ENCODE measurements at places on chromosomes 2 and 18.

DNA sequence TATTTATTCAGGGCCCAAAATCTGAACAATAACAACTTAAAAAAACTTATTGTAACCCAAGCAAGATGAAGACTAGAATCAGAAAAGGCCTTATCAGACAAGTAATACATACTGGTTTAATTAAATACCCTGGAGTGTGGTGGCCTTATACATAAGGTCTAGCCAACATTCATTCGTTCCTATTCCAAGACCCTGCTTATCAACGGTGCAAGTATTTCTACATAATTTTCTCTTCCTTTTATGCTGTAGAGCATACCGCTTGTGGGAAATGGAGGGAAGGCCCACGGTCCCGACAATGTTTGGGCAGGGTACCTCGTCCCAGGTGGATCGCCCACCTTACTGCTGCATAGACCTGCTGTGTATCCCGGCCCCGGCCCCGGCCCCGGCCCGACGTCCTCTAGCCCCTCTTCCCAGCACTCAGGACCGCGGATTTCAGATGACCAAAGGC is 708 bp downstream of the ZNF24 start:
- DNase-seq: no peak

- DNase-seq: no peak
These were observed 729.7 kb upstream of the ID2 start for GRCh38 chr2:7952046-7952745.

DNA sequence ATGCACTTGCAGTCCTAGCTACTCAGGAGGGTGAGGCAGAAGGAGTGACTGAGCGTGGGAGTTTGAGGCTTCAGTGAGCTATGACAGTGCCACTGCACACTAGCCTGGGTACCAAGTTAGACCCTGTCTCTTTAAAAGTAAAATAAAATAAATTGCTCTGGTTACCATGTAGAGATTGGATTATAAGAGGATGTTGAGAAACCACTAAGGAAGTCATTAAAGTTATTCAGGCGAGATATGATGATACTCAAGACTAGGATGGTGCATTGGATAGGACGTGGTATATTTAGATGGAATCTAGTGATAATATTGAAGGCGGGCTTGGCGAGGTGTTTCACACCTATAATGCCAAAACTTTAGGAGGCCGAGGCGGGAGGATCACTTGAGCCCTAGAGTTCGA is 50.6 kb downstream of the BMPR2 start:
- no peak for DNase-seq

- peak; percentile 4 for DNase-seq
These were observed 379.7 kb downstream of the PTPRM start for GRCh38 chr18:7946734-7947377.

DNA sequence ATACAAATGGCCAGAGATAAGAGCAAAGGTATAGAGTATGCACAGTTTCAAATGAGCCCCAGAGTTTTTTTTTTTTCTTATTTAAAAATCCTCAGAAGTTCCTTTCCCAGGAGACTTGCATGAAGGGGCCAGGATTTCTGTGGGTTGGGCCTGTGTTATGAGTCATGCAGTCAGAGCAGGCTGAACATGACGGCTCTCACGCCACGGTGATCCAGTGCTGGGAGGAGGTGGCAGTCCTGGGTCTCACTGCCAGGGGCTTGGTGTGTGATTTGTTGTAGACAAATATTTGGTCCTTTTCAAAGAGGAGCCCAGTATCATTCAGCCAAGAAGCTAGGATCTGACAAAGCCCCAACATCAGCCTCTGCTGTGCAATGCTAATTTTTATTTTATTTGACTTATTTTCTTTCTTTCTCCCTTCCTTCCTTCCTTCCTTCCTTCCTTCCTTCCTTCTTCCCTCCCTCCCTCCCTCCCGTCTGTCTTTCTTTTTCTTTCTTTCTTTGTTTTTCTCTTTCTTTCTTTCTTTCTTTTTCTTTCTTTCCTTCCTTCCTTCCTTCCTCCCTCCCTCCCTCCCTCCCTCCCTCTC is 10.4 kb upstream of the KCNE4 start:
- DNase-seq: no peak

GRCh38 chr18:3457261-3457724 is 7.3 kb downstream of the TGIF1 start:
- DNase-seq: no peak

- peak; percentile 51 for DNase-seq
These were observed at the start of gene UNC80 for GRCh38 chr2:209771474-209772289. UNC80 (plus strand) TSS chr2:209771832; CDS start chr2:209772073, 241 bp downstream.

DNA sequence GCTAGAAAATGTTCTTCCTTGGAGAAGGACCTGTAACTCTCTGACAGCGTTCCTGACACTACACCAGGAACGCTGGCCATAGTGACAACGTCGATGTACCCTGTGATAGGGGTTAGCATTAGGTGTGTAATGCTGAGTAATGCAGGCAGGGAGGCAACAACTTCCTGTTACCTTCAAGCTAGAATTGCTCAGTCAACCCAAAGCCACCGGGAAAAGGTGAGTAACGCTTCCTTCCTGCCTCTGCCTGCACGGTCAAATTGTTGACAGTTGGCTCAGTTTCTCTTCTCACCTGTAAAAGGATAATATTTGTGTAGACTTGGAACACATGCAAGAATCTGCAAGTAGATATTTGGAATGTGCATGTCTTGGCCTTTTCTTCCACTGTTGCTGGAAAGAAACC is 12.7 kb downstream of the FAM110C start:
- DNase-seq: no peak

DNA sequence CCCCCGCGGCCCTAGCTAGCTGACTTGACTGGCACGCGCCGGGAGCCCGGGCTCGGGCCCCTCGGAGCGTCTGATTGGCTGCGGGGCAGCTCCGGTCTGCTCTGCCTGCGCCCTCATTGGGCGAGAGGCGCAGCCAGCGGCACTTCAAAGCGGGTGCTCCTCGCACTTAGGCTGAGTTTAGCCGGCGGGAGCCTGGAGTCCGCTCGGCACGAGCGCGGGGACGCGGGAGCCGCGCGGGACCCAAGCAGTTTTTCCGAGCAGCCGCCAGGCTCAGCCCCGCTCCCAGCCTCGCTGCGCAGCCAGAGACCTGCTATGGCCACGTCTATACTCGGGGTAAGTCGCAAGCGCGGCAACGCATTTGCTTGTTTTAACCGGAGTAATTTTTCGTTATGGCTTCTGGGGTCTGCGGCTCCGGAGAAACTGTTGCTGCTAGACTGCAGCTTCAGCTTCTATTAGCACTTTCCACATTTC is at the start of gene SP9:
Gene SP9 (plus strand): TSS at position 174 of the 471 bp plus-strand sequence. CDS start 139 bp downstream, at position 313.
- peak; percentile 36 for DNase-seq

DNA sequence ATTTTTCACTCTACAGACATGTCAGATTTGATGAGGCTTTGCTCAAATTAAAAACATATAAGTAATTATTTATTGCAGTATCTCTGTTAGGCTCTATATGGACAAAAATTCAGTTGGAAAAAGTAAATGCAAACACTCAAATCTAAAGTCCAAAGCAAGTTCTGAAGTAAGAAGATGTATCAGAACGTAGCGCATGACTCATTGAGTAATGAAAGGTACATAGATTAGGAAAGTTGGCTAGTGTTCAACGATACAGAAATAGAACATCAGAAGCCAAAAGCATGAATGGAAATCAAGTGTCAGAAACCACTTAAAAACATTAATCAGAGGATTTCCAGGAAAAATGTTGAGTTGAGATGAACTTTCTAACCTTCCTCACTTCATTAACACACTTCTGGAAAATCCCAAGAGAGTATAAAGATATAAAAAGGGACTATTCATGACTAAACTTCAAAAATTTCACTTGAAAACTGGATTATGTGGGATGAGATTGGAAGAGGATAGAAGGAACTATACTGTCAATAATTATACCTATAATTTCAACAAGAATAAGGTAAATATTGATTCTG is 494.1 kb downstream of the LRRTM4 start:
- no peak for DNase-seq

DNA sequence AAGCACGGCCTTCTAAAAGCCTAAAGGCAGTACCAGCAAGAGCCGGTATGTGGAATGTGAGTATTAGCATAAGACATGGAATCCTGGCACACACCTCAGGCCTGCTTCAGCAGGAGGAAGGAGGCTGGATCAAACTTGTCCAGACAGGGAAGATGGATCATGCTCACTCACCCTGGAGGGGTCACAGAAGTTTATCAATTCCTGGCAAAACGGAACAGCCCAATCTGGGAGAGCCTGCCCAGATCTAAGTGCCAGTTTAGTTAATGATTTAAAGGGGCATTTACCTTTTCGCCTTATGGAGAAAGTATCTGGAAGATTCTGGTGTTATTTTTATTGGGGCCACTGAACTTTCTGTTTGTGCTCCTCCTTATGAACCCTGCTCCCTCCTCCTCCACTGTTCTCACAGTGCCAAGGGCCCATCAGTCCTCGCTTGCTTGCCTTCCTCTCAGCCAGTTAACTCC is 58.3 kb upstream of the NFE2L2 start:
- DNase-seq: no peak

DNA sequence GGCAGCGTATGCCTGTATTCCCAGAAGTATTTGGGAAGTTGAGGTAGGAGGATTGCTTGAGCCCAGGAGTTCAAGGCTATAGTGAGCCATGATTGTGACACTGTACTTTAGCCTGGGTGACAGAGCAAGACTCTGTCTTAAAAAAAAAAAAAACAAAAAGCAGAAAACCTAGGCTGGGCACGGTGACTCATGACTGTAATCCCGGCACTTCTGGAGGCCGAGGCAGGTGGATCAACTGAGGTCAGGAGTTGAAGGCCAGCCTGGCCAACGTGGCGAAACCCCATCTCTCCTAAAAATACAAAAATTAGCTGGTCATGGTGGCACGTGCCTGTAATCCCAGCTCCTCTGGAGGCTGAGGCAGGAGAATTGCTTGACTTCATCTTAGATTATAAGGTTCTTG is 46.4 kb downstream of the MTA3 start:
- DNase-seq: no peak

GRCh38 chr2:125330133-125330532 is 1305.0 kb downstream of the CNTNAP5 start:
- no peak for DNase-seq

- no peak for DNase-seq
These were observed 111.5 kb upstream of the EPC2 start for GRCh38 chr2:148533004-148533403.

- DNase-seq: no peak
These were observed 21.0 kb downstream of the APOB start for GRCh38 chr2:21022792-21023367.

GRCh38 chr2:28423856-28424605 is 31.4 kb downstream of the FOSL2 start:
- no peak for DNase-seq

DNA sequence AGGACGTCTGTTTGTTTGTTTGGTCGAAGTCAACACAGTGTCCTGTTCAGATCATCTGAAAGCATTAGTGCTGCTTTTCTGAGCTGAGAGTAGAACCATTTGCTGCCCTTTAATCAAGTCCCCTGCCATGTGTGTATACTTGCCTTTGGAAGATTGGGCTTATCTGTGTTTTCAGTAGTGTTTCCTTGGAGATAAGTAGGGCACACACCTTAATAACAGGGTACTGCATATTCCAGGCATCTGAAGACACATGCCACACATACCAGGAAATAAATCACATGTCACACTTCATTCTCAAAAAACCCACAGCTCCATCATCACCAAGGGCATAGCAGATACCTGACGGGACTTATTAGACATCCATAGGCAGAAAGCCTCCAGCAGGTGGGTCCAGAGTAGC is 157.4 kb downstream of the SOX11 start:
- no peak for DNase-seq

DNA sequence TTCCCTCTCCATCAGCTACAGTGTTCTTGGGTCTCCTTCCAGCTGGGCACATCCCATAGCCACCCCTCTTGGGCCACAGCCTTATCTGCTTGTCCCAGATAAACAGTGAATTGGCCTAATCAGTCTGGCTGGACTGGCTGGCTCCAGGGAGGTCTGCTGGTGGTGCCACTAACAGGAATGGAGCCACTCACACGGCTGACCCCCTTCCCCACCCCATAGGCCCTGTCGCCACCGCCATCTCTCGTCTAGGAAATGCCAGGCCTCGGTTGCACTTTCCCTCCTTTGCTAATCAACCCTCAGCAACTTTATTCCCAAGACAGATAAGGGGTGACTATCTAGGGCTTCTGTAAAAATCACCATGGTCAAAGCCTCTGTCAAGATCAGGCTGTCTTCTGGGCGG is 23.0 kb upstream of the TNP1 start:
- DNase-seq: no peak

GRCh38 chr2:152587187-152587947 is 129.9 kb downstream of the PRPF40A start:
- no peak for DNase-seq

DNA sequence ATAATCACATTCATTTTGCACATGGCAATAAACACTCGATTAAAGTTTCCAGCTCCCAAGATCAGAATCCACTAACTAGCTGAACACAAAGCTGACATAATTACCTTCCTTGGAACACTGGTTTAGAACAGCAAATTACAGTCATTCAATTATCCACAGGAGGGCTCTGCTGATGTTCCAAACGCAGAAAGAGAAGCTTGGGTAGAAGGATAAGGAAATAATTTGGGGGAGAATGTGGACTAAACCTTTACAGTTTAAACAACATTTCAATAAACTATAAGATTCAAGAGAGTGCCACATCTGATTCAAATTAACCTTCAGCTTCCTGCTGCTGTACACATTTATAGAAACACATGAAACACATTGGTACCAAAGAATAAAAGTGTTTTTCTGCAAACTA is 67.8 kb upstream of the ARL4C start:
- peak; percentile 43 for DNase-seq

- no peak for DNase-seq
These were observed 103.5 kb upstream of the CTAGE1 start for GRCh38 chr18:22521026-22521707.

- no peak for DNase-seq
These were observed 920 bp downstream of the GULP1 start for GRCh38 chr2:188292348-188293239.

DNA sequence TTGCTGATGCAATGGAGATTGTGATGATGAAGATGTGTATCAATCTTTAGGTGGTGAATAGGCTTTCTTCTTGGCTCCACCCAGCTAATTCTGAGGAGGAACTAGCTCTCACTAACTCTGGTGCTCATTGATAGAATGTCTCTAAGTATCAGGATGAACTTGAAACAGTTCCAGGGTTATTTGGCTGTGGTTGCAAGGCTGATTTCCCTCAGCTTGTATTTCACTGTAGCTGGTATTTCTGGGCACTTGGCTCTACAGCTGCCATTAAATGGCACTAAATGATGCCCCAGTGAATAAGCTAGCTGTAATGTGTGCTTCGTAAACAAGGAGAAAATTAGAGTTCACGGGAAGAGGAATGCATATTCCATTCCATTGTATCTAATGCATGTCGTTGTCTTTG is 241.2 kb downstream of the RPIA start:
- no peak for DNase-seq

- DNase-seq: no peak
These were observed 94.9 kb downstream of the FHOD3 start for GRCh38 chr18:36392164-36392978.

DNA sequence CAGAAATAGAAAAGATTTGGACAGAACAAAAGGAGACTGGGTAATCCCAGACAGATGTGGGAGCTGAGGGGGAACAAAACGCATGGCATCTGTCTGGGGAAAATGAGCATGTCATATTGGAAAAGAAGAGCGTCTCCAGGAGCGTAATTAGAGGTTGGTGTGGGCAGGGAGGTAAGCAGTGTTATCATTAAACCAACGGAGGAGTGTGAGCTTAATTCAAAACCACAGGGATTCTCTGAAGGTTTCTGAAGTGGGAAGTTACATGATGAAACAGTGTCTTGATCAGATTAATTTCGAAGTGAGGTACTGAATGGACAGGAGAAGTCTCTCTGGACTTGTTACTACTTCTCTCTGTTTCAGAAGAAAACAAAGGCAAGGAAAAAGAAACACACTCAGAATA is 53.3 kb downstream of the DTNB start:
- no peak for DNase-seq
